ENCODE measurements at places on chromosomes 7 and 10. TPM values are rescaled to one million over a fixed set of nuclear protein-coding genes. Genes with fewer than 3 reads are reported as not detected.

NPVF gene
- not detected for total RNA-seq

DNA sequence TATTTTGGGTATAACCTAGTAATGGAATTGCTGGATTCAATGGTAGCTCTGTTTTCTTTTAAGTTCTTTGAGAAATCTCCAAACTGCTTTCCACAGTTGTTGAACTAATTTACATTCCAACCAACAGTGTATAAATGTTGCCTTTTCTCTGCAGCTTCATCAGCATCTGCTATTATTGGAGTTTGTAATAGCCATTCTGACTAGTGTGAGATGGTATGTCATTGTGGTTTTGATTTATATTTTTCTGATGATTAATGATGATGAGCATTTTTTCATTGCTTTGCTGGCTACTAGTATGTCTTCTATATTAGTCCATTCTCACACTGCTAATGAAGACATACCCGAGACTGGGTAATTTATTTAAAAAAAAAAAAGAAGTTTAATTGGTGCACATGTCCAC is 248.6 kb upstream of the MAGI2 start:
- DNase-seq, result no peak

GRCh38 chr10:129605986-129606518 is 139.0 kb downstream of the MGMT start:
- no peak for DNase-seq

GRCh38 chr10:458421-458851 is 231.0 kb downstream of the DIP2C start:
- no peak for DNase-seq

DNA sequence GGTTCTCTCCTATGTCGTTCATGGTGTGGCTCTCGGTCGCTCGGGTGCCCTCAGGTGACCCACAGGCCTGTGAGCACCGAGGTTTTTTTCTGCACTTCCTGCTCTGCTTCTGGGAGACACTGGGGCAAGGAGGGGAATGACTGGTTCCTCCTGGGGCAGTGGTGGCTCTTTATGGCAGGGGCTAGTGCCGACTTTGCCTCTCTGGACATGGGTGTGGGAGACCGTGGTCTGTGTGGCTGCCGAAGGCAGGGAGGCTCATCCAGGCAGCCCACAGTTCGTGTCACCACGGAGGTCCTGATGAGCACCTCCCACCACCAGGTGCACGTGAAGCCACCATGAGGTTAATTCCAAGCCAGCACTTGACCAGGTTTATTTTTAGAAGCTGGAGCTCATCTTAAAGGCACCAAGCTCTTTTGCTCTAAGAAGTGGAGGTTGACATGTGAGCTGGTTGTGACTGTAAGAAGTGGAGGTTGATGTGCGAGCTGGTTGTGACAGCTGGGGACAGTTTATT is 24.7 kb upstream of the DPYSL4 start:
- no peak for DNase-seq

DOCK4 gene
- 16.8 TPM for total RNA-seq

DNA sequence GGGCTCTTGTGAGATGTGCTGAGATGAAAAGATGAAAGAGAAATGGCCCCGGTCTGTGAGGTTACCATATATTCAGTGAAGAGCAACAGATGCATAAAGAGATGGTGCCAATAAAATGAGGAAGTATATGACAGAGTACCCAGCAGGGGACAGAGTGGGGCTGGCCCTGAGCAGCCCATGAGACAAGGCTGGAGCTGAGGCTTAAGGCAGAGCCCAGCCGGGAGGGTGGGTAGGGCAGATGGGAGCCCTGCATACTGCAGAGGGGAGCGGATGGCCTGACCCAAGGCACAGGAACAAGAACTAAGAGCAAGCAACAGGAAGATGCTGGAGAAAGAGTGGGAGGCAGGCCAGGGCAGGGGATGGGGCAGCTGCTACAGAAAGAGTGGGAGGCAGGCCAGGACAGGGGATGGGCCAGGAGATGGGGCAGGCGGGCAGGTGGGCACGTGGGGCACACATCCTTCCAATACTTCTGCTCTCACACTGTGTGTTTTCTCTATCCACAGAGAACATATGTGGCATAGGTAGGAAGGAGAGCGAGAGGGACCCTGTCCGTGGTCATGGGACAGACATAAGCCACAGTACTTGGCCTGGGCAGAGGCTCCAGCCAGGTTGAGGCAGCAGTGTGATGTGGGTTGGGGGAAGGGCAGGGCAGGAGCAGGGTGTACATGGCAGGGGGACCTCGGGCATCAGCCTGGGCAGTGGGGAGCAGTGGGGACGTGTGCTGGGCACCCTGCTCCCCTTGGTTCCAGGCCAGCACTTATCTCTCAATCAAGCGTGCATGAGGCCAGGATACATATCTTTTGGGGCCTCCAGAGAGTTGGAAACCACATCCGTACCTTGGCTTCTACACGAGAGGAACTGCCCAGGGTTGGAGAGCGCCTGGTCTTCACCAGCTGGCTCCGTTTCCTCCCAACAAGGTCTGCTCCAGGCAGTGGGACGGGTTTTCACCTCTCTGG is 91.6 kb upstream of the IKZF1 start:
- no peak for DNase-seq

GRCh38 chr10:84117686-84118394 is 21.5 kb upstream of the GHITM start:
- no peak for DNase-seq

DNA sequence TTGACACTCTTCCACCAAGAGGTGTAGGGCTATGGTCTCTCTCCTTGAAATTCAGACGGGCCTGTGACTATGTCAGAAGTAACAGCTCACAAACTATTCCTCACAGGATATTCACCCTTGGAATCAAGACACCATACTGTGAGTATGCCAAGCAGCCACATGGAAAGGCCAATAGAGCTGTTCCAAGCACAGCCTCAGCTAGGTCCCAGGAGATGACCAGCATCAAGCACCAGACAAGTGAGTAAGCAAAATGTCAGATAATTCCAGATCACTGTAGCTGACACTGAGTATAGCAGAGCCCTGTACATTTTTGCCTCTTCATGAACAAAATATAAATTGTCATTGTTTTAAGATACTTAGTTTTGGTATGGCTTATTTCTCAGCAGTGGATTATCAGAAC is 88.1 kb upstream of the KCND2 start:
- no peak for DNase-seq

- no peak for DNase-seq
These were observed 15.0 kb upstream of the DNMBP start for GRCh38 chr10:100024748-100025147.

DNA sequence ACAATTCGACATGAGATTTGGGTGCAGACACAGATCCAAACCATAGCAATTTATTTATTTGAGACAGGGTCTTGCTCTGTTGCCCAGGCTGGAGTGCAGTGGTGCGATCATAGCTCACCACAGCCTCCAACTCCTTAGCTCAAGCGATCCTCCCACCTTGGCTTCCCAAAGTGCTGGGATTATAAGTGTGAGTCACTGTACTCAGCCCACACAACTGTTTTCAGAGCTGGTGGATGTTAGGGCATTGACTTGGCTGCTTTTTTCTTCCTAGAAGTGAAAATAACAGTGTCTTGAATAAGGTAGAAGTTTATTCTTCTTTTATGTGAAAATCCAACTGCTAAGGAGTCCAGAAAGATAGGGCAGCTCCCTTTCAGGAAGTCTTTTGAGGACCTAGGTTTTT is 132.1 kb downstream of the CCDC3 start:
- no peak for DNase-seq

NXPH1 gene
- not detected for total RNA-seq

- no peak for DNase-seq
These were observed 3.7 kb upstream of the MCU start for GRCh38 chr10:72688208-72688651.

- no peak for DNase-seq
These were observed at the start of gene USP54 for GRCh38 chr10:73590881-73591799. Gene USP54, minus strand, starts transcription at chr10:73591342. Its CDS starts 15,684 bp downstream, at chr10:73575658.

GRCh38 chr10:131573707-131574106 is 262.2 kb upstream of the TCERG1L start:
- DNase-seq, result no peak

DNA sequence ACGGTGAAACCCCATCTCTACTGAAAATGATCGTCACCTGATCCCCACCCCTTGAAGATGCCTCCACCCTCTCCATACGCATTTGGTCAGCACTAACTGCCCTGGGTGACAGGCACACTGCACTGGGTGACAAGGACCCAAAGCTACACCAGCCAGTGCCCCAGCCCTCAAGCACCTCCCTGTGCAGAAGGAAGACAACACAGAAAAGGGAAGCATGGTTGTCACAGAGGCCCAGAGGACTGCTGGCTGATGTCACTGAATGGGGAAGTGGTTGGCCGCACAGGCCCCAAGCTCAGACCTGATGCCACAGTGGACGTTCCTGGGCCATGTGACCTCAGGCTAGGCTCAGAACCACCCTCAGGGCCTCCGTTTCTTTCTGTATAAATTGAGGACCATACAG is 4.2 kb upstream of the PILRA start:
- peak; percentile 92 for DNase-seq

WNT16 gene
- total RNA-seq, result not detected

- peak; percentile 65 for DNase-seq
These were observed at the start of gene ANKRD1 for GRCh38 chr10:90920986-90921666. Gene ANKRD1, minus strand, starts transcription at chr10:90921087. Its CDS starts 60 bp downstream, at chr10:90921027.

- no peak for DNase-seq
These were observed 540.1 kb downstream of the PTPRN2 start for GRCh38 chr7:158047391-158048059.

- DNase-seq, result no peak
These were observed 22.4 kb downstream of the ADGRA1 start for GRCh38 chr10:133110133-133110532.

GRCh38 chr10:30041196-30042105 is 17.9 kb downstream of the JCAD start:
- no peak for DNase-seq

- DNase-seq, result no peak
These were observed 3.1 kb upstream of the STK32C start for GRCh38 chr10:132310701-132311337.

UCN3 gene
- not detected for total RNA-seq

- no peak for DNase-seq
These were observed 14.8 kb downstream of the TSPAN14 start for GRCh38 chr10:80468806-80469421.

DNA sequence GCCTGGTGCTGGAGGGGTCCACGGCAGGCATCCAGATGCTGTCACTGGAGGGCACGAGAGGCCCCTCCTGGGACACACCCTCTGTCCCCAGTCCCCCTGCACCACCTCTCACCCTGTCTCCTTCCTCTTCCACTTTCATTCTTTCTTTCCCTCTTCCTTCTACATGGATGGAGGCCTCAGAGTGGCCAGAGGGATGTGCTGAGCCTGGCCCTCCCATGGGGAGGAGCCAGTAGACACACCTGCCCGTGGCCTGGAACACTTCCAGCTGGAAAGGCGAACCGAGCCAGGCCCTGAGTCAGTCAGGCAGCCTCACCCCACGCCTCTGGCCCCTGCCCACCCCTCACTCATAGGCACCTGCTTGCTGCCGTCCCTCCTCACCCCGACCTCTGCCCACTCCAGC is 55.9 kb upstream of the MXI1 start:
- no peak for DNase-seq

SRGN gene
- 50.2 TPM for total RNA-seq

DNA sequence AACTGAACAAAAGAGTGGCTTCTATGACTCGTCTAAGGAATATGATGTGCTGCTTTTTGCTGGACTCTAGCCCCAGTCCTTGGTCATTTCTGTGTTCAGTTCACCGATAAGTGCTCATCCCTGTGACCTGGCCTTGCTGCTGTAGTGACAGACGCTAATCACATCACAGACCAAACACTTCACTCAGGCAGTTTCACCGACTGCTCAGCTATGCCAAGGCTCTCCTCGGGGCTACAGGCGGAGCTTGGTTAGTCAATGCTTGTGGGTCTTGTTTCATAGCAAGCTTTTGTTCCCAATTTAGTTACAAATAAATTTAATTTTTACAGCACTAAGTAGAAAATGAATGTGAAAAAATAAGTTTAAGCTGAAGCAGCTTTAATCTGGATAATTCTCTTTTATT is 190.8 kb upstream of the PRKCQ start:
- no peak for DNase-seq

GRCh38 chr10:79084972-79085597 is 16.3 kb downstream of the ZMIZ1 start:
- DNase-seq, result no peak

PKD2L1 gene
- total RNA-seq, result not detected

GRCh38 chr10:124282326-124282725 is 136.4 kb downstream of the OAT start:
- DNase-seq, result peak; percentile 4

DNA sequence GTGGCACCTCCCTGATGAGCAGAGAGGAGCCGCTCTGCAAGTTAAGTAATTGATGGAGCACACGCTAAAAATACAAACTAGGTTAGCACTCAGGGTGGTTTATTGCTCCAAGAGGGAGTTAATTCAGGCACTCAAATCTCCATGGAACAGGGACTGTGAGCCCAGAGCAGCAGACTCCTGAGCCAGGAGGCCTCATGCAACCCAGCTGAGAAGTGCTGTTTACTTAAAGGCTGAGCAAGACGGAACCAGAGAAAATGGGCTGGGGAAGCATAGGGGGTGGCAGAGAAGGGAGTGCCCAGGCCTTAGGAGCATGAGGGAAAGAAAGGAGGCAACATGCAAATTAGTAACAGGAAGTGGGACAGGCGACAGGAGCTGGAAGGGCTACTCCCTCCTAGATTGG is 174.1 kb downstream of the KCNMA1 start:
- no peak for DNase-seq

Measured in Right ventricle myocardium inferior (tissue), 1 donor.